Choroid plexus epithelial cell (primary cell): ENCODE measurements at places on chromosomes 1 and 21.

DNA sequence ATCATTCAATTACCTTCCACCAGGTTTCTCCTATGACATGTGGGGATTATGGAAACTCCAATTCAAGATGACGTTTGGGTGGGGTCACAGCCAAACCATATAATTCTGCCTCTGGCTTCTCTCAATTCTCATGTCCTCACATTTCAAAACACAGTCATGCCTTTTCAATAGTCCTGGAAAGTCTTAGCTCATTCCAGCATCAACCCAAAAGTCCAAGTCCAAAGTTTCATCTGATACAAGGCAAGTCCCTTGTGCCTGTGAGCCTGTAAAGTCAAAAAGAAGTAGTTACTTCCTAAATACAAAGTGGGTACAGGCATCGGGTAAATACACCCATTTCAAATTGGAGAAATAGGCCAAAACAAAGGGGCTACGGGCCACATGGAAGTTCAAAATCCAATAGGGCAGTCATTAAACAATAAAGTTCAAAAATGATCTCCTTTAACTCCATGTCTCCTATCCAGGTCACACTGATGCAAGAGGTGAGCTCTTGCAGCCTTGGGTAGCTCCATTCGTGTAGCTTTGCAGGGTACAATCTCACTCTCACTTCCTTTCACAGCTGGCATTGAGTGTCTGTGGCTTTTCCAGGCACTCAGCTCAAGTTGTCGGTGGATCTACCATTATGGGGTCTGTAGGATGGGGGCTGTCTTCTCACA is 112.9 kb downstream of the FCRL5 start:
- no peak for DNase-seq

DNA sequence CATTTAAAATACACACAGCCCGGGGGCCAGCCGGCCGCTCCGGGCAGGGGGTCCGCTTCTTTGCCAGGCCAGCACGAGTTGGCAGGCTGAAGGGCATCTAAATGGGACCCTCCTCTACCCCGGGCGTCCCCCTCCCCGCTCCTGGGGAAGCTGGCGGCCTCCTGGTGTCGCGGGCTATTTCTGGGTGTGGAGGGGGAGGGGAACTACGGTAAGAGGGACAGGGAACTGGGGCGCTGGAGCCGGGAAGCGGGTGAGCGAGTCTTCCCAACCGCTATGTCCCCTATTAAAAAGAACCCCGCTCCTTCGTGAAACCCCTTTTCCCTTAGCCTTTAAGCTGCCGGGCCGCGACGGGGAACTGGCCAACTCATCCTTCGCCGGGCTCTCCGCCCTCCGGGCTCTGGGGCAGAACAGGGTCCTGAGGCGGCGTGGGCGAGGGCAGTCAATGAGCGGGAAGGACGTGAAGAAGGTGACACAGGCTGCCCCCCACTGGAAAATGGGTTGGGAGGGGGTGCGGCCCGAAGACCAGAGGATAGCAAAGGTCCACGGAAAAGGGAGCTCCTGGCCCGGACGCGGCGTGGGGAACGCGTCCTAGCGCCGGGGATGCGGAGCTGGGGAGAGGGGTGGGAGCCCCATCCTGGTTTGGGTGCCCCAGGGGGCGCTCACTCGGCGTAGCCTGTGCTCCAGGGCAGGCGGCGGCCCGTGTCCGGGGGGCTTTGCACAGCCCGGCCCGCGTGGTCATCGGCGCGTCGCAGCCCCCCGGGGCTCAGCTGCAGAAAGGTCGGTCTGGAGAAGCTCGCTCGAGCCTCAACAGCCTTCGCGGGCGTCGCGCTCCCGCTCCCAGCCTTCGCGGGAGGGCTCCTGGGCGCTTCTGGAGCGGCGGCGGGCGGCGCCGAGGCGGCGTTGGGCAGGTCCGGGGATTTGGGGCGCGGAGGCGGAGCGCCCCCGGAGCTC is 544 bp downstream of the PPM1J start:
- DNase-seq, result no peak

DNA sequence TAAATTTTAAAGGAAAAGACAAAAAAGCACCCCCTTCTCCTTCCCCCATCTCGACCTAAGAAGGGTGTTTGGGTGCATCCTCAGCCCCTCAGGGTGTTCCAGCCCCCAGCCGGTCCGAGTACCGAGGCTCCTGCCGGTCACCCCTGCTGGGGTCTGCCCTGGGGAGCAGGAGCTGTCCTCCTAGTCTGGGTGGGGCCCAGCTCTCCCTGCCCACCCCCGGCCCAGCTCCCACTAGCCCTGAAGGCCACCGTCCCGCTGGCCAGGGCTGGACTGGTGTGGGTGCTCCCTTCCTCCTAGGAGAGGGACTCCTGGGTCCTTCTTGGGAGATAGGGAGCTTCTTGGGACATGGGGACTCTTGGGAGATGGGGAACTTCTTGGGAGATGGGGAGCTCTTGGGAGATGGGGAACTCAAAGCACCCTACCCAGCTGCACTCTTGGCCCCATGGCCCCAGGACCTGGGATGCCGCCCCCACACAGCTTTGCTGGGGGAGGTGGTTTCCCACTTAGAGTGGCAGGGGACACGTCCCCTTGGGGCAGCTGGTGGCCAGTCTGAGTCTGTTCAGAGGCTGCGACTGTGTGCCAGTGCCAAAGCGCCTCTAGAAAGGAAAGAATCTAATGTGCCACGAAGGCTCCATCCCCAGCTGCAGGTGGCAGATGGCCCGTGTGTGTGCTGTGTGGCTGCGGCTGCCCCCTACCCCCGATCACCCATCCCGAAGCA is 44.5 kb downstream of the MORN1 start:
- no peak for DNase-seq

DNA sequence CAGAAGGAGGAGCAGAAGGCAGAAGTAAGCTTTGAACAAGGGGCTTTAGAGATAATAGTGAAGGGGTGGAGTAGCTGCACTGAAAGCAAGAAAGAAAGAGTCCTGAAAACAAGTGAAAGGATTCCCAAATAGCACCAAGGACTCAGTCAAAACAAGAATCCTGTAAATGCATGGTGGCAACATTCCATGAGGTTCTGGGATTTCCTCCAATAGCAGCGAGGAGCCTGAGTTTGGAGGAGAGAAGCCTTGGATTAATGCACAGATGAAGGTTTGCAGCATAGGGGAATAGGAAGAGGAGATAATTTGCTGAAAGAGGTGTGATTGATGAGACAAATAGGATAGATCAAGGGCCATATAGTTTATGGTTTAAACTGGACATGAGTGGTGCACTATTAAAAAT is 10.9 kb downstream of the KRTAP22-2 start:
- no peak for DNase-seq

DNA sequence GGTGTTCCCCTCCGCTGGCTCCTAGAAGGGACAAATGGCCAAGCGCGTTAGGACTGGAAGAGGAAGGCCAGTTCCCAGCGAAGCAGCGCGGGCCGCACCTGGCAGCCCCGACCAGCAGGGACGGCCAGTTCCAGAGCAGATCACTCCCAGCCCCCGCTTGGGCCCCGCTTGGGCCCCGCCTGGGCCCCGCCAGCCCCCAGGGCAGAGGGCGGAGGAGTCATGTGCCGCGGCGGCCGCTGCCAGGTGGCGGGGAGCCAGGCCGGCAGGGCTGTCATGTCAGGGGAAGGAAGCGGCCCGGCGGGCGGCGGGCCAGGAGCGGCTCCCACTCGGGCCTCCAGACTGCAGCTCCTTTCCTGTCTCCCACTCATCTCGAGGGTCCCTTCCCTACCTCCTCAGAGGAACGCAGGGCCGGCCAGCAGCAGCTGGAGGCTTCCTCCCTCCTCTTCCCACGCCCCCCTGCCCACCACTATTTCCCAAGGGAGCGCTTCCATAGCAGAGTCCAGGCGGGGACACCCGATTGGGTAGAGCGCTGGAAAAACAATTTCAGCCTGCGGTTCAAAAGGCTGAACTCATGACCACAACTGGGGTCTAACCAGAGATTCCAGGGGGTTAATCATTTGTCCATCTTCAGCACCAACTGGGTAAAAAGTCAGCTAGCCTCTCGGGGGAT is 16.5 kb downstream of the ZNF697 start:
- peak; percentile 79 for DNase-seq

- DNase-seq, result peak; percentile 26
Measured at GRCh38 chr1:45686015-45686287, 382 bp downstream of the GPBP1L1 start.

DNA sequence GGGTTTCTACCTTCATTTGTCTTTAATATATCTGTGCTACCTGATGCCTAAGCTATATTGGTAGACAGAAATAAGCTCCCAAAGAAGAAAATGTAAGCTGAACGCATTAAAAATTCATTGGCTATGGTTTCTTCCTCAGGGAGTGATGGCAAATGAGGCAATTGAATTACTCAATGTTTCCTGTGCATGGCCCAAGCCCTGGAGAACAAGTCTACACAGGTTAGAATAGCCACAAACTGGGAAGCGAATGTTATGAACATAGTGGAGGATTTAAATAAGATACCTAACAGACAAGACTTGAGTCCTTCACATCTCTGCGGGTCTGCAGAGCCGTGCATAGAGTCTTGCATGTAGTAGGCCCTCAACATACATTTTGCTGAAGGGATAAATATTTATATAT is 350.3 kb downstream of the RWDD3 start:
- DNase-seq, result no peak

DNA sequence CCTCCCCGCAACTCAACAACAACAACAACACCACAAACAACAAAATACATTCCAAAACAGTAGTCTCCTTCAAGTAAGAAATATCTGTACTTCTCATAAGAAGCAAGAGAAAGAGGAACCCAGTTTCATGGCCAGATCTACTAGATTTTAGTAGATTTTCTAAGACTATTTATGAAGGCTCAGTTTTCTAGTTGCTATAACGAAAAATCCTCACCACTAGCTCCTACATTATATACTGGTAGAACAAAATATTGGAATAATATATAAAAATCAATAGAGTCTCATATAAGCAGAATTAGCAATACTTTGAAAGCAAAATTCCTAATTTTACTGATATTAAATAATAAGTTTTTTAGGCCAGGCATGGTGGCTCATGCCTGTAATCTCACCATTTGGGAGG is 86.9 kb downstream of the LYST start:
- no peak for DNase-seq

- DNase-seq, result no peak
Measured at GRCh38 chr1:33723251-33723650, 140.6 kb upstream of the HMGB4 start.

DNA sequence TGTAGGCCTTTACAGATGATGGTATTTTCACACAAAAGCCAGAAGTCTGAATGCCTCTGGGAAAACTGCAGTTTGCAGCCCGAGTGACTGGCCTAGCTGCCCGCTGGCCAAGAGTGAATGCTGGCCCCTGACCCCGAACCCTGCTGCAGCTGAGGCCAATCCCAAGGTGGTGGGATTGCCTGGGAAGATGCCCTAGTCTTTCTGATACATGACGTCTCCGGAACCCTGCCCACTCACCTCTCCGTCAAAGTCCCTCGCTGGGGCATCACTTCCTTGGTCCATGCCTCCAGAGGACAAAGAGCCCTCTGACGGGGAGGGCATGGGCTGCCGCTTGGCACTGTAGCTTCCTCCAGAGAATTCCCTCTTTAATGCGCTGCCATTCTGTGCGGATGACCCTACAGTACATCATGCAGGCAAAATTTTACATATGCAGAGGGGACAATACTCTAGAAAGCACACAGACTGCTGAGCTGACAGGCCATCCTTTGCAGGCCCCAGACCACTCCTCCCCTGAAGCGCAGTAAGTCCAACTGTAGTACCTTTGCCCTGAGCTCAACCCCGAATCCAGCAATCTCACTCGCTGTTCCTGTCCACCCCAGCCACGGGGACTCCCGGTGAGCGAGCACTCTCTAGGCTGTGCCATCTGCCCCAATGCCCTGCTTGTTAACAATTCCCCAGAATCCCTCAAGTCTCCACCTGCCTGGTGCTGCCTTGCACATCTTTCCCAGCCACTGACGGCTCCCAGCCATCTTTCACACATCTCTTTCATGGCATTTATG is 54.7 kb downstream of the COQ8A start:
- no peak for DNase-seq

- DNase-seq, result no peak
Measured at GRCh38 chr1:211697356-211697755, 21.9 kb upstream of the NEK2 start.

- no peak for DNase-seq
Measured at GRCh38 chr1:30024411-30025195, 698.8 kb downstream of the MATN1 start.

- peak; percentile 73 for DNase-seq
Measured at GRCh38 chr1:162678439-162678838, 46.2 kb downstream of the DDR2 start.

GRCh38 chr21:35578831-35579471 is 481.4 kb downstream of the SETD4 start:
- peak; percentile 45 for DNase-seq

DNA sequence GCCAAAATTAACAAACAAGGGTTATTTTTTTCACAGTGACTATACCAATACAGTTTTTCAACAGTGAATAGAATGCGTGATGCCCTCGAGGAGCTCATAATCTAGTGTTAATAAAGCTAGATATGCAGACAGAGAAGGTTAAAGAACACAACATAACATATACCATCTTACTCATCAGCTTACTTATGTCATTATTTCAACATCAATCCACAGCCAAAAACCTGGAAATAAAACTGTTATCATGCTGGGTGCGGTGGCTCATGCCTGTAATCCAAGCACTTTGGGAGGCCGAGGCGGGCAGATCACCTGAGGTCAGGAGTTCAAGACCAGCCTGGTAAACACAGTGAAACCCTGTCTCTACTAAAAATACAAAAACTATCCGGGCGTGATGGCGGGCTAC is 6.1 kb downstream of the STX6 start:
- DNase-seq, result peak; percentile 23

GRCh38 chr1:230262867-230263567 is 163.1 kb downstream of the PGBD5 start:
- no peak for DNase-seq

GRCh38 chr1:64004451-64005025 is 198.9 kb upstream of the UBE2U start:
- no peak for DNase-seq

GRCh38 chr1:107691540-107691939 is 273.4 kb downstream of the VAV3 start:
- no peak for DNase-seq

- peak; percentile 63 for DNase-seq
Measured at GRCh38 chr1:12460911-12461621, 156.9 kb downstream of the DHRS3 start.

- no peak for DNase-seq
Measured at GRCh38 chr1:198165927-198166647, 9.3 kb downstream of the NEK7 start.

GRCh38 chr1:169610858-169611257 is 19.1 kb downstream of the SELP start:
- DNase-seq, result no peak

DNA sequence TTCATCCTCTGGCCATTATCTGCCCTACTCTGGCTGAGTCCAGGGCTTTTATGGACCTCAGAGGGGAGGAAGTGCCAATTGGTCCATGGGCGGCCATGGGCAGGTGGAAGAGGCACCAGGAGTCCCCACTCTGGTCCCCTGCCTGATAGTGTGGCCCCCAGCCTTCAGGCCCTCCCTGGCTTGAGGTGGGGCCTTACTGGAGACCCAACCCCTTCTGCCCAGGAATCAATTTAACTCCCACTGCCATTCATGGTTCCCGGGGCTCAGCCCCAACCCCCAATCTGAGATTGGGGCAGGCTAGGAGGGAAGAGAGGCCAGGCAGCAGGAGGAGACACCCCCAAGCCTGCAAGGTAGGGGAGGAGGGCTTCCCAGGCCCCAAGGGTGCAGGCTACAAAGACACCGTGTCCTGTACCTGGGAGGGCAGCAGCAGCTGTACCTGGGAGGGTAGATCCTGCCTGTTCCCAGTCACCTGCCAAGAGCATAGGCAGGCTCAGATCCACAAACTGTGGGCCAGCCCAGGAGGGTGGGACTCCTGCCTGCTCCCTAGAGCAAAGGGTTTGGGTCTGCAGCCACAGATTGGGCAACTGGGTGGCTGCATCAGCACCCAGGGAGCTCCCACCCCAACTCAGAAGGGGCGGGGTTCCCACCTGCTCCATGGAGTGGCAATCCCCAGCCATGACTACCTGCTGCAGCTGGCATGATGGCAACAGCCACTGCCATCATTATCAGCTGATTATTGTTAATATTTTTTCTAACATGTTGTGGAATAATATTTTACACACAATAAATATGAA is 1044.1 kb upstream of the B3GALT2 start:
- DNase-seq, result no peak
